ENCODE measurements at places on chromosomes 1 and 21.

GRCh38 chr1:234498448-234499118 is 19.6 kb upstream of the TARBP1 start:
- no peak for DNase-seq

GRCh38 chr1:1169429-1170214 is 4.1 kb upstream of the TTLL10 start:
- DNase-seq, result no peak

GRCh38 chr21:26212220-26212619 is 41.6 kb upstream of the APP start:
- DNase-seq, result no peak

DNA sequence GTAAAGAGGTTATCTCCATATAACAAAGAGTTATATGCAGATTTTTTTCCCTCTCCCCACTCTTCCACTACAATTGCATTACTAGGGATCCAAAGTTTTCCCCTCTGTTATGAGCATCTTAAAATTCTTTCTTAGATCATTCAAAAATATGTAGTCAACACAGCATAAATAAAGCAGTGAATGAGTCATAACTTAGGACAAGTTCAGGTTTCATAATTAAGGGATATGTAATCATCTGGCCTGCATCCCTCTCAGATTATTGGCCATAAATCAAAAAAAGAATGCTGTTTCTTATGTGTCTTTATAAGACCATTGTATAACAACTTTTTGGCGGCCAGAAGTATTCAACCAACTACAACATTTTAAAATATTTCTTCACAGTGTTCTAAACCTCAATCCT is 1526.1 kb downstream of the KCNT2 start:
- DNase-seq, result peak; percentile 64

GRCh38 chr1:94120991-94121390 is at the start of gene ABCA4:
ABCA4 (minus strand) TSS chr1:94121148; CDS start chr1:94121045, 103 bp downstream.
- DNase-seq, result no peak

- DNase-seq, result no peak
Measured at GRCh38 chr1:205416322-205416721, 5.5 kb downstream of the LEMD1 start.

- peak; percentile 38 for DNase-seq
Measured at GRCh38 chr1:53046930-53047329, 15.1 kb upstream of the PODN start.

DNA sequence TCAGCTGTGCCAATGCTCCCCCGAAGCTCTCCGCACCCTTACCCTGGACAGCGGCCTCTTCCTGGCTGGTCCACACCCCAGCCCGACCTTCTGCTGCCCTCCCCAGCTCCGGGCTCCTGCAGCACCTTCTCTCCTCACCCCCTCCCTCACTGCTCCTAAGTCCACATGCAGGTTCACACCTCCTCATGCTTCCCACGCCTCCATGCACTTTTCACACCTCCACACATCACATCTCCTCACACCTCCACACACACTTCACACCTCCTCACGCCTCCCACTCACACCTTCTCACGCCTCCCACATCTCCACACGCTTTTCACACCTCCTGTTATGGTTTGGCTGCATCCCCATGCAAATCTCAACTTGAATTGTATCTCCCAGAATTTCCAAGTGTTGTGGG is 18.9 kb downstream of the GPR137B start:
- DNase-seq, result no peak

DNA sequence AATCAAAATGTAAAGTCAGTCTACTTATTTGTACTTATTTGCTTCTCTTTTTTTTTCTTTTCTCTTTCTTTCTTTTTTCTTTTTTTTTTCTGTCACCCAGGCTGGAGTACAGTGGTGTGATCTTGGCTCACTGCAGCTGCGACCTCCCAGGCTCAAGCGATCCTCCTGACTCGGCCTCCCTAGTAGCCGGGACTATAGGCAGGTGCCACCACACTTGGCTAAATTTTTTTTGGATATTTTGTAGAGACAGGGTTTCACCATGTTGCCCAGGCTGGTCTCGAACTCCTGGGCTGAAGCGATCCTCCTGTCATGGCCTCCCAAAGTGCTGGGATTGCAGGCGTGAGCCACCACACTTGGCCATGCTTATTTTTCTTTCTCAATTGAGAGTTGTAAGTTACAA is 98.8 kb upstream of the ZBTB40 start:
- DNase-seq, result no peak

GRCh38 chr1:51290489-51290847 is 39.9 kb downstream of the TTC39A start:
- DNase-seq, result no peak

GRCh38 chr1:216310776-216311175 is 112.5 kb downstream of the USH2A start:
- peak; percentile 47 for DNase-seq

- DNase-seq, result no peak
Measured at GRCh38 chr1:208273386-208274017, 29.3 kb upstream of the PLXNA2 start.

- DNase-seq, result peak; percentile 88
Measured at GRCh38 chr1:27145934-27146354, 9.0 kb downstream of the SLC9A1 start.

- DNase-seq, result no peak
Measured at GRCh38 chr1:41003127-41003639, 18.3 kb downstream of the SLFNL1 start.

DNA sequence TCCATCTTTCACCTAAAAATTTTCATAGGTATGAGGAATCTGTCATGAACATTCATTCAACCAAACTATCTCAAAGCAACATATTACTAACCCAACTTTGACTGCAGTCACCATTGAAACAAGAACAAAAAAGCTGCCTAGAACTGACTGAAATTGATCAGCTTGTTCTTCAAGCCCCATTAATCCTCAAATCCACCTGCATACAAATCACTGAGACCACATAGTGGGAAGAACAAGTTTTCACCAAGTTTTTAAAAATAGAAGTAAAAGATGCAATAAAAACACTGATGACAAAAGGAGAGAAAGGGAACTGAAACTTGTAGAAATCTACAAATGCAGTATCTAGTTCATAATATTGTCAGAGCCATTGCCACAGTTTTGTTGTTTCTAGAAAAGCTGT is 6.1 kb downstream of the SORT1 start:
- DNase-seq, result no peak

DNA sequence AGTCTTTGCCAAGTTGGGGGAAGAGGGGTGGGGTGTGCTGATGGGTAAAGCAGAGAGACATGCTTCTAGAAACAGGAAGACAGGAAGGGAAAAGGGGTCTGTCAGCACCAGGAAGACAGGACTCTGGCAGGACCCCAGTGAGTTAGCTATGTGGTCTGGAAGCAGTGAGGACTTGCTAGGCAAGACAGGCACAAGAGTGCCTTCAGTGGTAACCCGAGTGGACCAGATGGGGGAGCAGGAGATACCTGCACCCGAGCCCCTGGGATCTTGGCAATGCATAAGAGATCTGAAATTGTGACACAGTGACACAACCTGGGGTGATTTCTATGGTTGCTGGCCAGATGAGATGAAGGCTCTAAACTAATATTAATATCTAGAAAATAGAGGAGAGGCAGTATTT is 7.0 kb downstream of the TLR5 start:
- DNase-seq, result no peak

DNA sequence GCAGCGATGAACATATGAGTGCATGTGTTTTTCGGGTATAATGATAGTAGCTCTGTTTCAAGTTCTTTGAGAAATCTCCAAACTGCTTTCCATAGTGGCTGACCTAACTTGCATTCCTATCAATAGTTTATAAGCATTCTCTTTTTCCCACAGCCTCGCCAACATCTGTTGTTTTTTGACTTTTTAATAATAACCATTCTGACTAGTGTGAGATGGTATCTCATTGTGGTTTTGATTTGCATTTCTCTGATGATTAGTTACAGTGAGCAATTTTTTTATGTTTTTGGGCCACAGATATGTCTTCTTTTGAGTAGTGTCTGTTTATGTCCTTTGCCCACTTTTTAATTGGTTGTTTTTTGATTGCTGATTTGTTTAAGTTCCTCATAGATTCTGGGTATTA is 10.6 kb upstream of the RUNX1 start:
- DNase-seq, result peak; percentile 67

- DNase-seq, result no peak
Measured at GRCh38 chr1:81840805-81841204, 40.1 kb downstream of the ADGRL2 start.

GRCh38 chr1:218933513-218933912 is 240.2 kb upstream of the LYPLAL1 start:
- DNase-seq, result peak; percentile 30

DNA sequence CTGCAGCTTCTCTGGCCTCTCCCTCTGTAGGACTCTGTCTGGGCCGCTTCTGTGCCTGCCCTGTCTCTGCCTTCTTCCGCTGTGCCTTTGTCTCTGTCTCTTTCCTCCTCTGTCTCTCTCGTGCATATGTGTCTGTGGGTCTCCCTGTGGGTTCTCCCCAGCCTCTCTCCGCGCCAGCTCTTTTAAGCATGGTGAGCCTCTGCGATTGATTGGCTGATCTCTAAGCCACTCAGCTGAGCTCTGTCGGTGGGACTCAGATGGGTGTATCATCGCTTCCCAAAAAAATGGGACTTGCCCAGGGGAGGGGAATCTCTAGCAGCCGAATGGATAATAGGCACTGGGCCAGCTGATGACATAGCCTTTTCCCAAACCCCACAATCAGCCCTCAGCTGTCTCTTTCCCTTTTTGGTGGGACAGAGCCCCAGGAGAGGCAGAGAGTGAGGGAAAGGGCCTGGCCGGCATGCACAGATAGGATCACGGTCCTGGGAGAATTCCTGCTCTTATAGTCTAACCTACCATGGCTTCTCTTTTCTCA is at the start of gene ADAMTS4:
ADAMTS4 (minus strand) TSS at position 158 of the 535 bp plus-strand sequence. CDS start 427 bp downstream, outside the sequence.
- DNase-seq, result peak; percentile 95

GRCh38 chr1:67908250-67908936 is 75.1 kb upstream of the GNG12 start:
- DNase-seq, result no peak

- DNase-seq, result peak; percentile 56
Measured at GRCh38 chr1:227299241-227299627, 19.1 kb downstream of the CDC42BPA start.

GRCh38 chr1:58884706-58885661 is 101.1 kb upstream of the JUN start:
- DNase-seq, result no peak

DNA sequence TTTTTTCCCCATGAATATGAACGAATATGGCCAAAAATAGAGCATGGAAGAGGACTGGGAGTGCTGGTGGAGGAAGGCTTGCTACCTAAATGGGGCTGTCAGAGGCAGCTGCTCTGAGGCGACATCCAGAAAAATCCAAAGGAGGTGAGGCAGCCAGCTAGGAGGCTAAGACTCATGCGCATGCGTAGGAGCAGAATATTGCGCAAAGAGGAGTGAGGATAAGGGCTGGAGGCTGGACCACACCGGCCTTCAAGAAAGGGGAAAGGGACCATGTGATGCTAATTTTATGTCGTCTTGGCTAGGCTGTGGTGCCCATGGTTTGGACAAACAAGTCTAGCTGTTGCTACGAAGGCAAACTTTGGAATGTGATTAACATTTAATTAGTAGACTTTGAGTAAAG is 30.5 kb downstream of the HEYL start:
- DNase-seq, result no peak

- DNase-seq, result no peak
Measured at GRCh38 chr1:247437551-247438505, 20.1 kb downstream of the OR2B11 start.

DNA sequence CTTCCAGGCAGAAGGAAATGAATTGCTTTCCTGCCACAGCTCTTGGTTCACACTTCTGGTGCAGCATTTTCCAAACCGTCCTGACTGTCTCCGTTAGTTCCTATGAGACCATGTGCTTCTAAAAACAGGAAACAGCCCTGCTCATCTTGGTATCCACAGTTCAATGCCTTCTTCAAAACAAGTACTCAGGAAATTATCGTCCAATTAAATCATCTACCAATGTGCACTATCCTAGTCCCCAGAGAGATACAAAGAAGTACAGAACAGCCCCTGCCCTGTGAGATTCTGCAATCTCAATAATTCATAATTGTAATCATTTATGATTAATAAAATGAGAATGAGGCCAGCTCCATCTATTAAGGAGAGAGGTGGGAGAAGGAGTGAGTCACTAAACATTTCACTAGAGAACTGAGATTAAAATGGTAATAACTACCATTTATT is 11.2 kb downstream of the CLEC20A start:
- DNase-seq, result no peak

DNA sequence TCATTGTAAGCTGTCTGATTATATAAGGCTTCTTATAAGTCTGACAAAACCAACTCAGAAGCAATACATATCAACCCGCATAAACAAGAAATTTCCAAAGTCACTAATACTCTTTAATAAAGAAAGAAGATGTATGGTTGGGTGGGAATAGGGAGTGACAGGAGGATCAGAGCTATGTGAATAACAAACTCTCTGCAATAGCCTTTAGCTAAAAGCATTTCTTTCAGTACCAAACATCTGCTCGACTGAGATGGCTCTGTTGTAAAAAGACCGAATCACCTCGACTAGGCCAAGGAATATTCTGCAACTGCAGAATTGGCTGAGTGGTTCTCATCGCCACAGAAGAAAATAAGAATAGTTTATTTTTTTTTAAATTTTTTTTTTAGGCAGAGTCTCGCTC is 39.3 kb upstream of the MUTYH start:
- no peak for DNase-seq

DNA sequence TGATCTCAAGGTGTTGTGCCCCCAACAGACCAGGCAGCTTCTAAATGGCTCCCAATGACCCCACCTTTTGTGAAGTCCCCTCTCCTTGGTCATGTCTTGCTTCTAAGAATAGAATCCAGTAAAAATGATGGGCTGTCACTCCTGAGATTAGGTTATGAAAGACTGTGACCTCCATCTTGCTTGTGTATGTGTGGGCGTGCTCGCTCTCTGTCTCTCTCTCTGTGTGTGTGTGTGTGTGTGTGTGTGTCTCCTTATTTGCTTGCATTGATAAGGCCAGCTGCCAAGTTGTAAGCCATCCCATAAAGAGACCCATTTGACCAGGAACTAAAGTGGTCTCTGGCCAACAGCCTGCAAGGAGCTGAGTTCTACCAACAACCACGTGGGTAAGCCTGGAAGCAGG is 22.9 kb upstream of the TMEM51 start:
- DNase-seq, result no peak

DNA sequence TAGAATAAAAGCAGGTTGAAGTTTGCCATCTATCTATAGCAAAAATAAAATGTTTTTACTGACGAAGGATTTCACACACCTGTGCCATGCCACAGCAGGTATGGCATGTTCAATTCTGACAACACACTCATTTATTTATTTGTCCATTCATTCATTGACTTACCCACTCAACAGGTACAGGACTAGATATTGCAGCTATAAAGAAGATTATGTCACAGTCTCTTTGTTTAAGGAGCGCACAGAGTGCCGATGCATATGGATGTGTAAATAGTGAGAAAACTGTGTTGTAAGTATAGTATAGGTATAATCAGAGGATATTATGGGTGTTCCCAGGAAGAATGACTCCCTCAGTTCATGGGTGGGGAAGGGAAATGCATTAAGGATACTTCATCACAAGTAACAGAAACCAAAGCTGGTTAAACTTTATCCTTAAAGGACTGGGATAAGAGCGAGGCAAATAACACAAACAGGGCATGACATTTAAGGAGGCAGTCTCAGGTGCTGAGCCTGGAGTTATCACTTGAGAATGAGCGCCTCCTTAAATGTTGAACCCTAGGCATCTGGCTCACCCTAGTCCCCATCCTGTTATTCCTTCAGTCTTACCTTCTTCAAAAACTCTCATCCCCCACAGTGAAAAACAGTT is 7.9 kb upstream of the ZRANB2 start:
- no peak for DNase-seq

Data from fibroblast of skin of abdomen (primary cell).